ENCODE measurements at places on chromosomes 4 and X.

GRCh38 chrX:100870527-100870926, 3.6 kb downstream of the NOX1 start:
- no peak for DNase-seq

DNA sequence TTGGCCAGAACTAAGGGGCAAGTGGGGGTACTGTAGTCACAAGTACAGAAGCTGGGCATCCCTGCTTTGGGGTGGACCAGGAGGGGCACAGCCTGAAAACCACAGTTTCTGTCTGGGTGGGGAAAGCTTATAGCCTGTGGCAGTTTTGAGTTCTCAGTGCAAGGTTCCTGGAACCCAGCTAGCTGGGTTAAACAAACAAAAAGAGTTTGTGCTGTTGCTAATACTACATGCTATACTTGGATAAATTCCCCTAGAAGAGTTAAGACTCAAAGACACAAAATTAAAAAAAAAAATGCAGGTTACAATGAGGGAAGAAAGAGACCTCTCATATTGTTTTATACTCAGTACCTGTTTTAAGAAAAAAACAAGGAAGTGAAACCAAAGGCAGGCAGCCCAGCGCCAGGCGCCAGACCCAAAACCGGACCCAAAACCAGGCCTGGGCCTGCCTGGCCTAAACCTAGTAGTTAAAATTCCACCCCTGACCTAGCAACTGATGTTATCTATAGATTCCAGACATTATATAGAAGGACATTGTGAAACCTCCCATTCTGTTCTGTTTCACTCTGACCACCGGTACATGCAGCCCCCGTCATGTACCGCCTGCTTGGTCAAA, 50.8 kb downstream of the SLC2A9 start:
- no peak for DNase-seq

- peak; percentile 98 for DNase-seq
Measured at GRCh38 chr4:76830964-76831703, 66.8 kb downstream of the SOWAHB start.

GRCh38 chr4:154135576-154135975, 346.7 kb upstream of the SFRP2 start:
- no peak for DNase-seq

Data from small intestine (tissue), 16 donors.